ENCODE measurements at places on chromosomes 2 and 18.

DNA sequence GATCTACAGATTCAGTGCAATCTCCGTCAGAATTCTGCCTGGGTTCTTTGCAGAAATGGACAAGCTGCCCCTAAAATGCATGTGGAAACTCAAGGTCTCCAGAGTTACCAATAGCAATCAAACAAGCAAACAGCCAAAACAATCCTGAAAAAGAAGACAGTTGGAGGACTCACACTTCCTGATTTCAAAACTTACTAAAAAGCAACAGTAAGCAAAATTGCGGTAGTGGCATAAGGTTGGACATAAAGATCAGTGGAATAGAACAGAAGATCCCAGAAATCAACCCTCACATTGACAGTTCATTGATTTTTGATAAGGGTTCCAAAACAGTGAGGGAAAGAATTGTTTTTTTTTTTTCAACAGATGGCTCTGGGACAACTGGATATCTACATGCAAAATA, 59.7 kb downstream of the NPPC start:
- no peak for ATAC-seq

- ATAC-seq: no peak
Measured at GRCh38 chr18:13147130-13147529, 71.4 kb upstream of the LDLRAD4 start.

GRCh38 chr2:73067043-73067442, 4.5 kb downstream of the SFXN5 start:
- no peak for ATAC-seq

GRCh38 chr2:128300151-128301020, 18.3 kb downstream of the HS6ST1 start:
- no peak for ATAC-seq

DNA sequence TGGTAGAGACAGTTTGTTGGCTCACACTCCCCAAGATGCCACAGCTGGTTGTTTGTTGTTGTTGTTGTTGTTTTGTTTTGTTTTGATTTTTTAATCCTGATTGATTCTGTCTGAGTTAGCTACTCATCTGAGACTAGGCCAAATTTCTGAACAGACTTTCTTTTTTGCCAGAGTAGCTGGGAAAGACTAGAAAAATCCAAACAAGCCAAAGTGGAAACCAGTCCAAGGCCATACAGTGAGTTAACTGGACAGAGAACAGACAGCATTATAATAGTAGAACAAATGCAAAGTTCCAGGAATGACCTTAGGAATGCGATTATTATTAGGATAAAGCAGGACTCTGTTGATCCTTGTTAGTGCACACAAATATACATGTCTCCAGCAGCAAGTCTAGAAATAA, 43.8 kb upstream of the CYP26B1 start:
- ATAC-seq: no peak

- ATAC-seq: no peak
Measured at GRCh38 chr2:196286821-196287220, 115.4 kb upstream of the STK17B start.

GRCh38 chr2:46333912-46334311, 36.7 kb downstream of the EPAS1 start:
- ATAC-seq: no peak

- ATAC-seq: no peak
Measured at GRCh38 chr2:223488814-223489213, 113.3 kb downstream of the SCG2 start.

DNA sequence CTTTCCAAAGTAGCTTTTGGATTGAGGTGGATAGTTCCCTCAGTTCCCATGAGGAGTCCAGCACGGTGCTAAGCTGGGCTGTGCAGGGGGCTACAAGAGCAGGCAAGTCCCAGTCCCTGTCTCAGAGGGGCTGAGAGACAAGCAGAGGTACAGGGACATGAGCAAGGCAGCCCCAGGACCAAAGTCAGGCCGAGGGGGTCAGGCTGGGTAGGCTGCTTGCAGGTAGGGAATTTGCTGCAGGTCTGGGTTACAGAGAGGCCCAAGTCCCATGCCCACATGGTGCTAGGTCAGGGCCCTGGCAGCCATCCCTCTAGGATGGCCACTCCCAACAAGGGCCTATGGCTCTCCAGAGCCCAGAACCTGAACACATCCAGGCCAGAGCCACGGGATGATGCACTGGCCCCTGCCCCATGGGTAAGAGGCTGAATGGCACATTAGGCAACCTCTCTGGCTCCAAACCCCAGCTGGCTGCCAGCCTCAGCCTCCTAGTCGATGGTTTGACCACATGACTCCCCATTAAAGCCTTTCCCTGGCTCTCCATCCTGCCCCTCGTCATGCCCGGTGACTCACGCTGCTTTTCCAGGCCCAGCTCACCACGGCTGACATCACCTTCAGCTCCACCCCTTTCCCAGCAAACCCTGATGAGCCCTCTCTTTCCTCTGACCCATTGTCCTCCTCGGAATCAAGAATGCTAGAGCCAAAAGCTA, 83.7 kb downstream of the SDC1 start:
- no peak for ATAC-seq

DNA sequence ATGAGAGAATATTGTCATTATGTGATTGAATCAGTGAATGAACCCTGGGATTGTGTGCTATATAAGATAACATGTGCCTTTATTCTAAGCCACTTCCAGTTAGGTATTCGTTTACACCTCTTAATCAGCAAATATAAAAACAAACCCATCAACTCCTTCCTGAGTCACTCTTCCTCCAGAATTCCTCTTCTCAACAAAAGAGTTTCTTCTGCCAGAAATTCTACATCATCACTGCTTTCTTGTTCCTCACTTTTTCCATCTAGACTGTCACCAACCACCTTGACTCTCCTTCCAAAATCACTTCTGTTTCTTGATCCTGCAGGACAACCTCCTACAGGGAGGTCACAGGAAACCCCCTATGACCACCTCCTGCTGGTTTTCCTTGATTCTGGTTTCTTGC, 261.4 kb downstream of the CYP26B1 start:
- no peak for ATAC-seq

DNA sequence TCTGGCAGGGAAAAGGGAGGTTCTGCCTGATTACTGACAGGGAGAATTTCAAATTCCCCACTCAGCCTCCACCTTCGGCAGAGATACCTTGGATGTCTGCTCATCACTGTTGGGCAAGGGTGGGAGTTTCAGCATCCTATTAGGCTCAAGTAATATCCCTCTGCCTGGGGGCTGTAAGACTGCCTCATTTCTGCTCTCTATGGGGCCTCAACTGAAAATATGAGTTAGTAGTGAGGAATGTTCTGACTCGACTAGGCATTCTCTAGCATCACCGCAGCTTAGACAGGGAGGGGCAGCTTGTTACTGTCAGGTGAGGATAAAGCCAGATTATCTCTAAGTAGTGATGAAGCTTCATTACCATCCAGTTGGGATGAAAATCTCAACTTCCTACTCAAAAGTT, 87.7 kb upstream of the LRP1B start:
- no peak for ATAC-seq

DNA sequence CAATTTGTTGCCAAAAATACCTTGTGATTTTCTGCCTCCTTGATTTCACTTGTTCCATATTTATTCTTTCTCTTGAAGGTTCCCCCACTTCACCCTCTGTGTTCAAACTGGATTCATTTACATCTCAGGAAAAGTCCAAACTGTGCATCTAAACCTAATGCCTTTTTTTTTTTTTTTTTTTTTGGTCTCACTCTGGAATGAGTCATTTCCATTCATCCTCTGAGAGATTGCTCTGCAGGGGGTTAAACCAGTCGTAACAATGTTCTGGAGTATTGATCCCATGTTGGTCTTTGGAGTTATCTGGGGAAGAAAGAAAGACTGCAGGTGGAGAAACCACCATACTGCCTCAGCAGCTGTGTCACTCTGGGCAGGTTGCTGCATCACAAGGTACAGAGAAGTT, 119.7 kb downstream of the TACR1 start:
- ATAC-seq: no peak

- ATAC-seq: no peak
Measured at GRCh38 chr2:228615496-228615895, 434.0 kb upstream of the SPHKAP start.

DNA sequence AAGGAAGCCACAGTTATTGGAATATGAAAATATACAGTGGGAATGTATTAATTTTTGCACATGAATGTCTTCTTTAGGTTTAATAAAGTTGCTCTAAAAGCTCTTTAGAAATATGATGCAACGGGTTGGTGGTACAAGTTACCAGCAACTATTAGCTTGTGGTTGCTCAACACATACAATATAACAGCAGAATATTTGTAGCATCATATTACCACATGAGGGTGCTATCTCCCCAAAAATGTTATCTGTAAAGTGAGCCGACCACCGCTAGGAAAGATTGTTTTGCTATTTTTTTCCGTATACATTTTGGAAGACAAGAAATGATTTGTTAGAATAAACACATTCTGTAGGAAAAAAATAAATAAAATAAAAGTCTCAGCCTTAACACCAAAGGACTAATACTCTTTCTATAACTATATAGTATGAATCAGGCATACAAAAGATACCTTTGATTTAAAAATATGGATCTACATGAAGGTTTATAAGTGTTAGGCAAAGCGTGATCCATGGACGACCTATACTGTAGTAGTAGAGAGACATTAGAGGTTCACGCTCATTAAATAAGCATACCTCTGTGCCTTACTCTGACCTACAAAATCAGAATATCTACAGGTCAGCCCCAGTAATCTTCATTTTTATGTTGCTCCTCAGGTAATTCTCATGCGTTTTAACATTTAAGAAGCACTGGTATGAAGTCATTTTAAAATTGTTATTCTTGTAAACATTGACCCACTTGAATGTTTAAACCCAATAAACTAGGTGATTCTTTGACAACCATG, 1110.6 kb upstream of the ACVR2A start:
- ATAC-seq: no peak

GRCh38 chr2:63853527-63854310, 12.0 kb downstream of the UGP2 start:
- ATAC-seq: no peak

- ATAC-seq: no peak
Measured at GRCh38 chr2:185807351-185807750, 68.7 kb downstream of the FSIP2 start.

GRCh38 chr2:6459138-6459537, 406.6 kb downstream of the CMPK2 start:
- no peak for ATAC-seq

DNA sequence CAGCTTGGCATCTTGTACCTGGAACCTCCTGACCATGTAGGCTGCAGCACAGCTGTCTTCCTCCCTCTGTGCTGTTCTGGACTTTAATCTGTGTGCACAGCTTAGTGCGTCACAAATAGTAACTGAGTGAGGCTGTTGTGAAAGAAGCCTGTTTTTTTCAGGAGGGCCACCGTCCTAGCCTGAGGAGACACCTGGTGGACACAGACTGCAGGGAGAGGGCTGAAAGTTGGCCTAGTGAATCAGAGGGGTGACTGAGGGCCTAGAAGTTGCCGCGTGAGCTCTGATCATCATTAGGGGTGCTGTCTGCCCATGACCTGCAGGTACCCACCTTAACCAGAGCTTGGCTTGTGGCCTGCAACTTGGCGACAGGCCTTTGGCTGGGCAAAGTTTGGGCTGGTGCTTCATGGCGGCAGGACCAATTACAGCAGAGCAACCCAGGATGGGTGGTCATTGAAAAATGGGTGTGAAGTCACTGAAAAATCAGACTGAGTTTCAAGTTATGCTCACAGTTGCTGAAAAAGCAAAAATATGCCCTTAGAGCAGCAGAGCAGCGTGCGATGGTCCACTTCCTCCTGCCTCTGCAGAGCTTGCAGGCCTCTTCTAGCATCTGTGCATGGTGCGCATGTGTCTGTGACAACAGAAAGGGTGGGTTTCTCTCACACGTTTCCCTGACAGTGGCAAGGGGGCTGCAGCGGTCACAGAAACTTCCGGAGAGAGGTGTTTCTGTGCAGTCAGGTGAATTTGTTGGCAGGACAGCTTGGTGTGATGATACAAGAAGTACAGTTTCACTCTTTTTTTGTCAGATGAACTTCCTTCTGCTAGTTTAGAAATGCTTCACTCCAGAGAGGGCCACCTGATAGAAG, 9.6 kb downstream of the GDF7 start:
- no peak for ATAC-seq

DNA sequence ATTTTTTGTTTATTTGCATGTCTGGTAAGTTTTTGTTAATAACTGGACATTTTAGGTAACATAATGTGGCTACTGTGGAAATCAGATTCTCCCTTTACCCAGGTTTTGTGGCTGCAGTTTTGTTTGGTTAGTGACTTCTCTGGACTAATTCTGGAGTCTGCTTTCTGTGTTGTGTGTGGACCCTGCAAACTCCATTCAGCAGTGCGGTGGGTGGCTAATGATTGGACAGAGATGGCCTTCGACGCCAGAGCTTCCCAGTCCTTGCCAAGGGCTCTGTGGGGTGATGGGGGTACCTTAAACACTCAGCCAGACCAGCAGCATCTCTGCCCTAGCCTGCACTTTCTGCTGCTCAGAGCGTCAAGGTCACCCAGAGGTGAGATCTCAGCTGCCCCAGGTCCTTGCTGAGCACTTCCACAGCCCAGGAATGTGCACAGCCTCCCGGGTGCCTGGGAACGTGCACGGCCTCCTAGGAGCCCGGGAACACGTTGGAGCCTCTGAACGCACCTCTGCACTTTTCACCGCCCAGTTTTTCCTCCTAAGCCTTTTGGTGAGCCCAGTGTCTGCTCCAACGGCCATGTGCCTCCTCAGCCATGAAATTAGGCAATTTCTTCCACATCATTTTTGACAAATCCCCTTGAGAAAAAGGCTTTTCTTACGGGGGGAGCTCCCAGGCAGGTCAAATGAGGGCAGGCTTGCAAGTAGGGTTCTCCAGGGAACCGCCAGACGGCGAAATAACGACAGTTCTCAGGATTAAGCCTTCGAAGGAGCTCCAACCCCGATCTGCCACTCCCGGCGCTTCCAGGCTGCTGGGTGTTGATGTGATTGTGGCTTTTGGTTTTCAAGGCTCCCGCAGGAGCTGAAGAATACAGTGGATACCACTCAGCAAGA, 35.2 kb upstream of the KLF11 start:
- ATAC-seq: no peak

- ATAC-seq: no peak
Measured at GRCh38 chr18:22309191-22309590, 108.5 kb downstream of the CTAGE1 start.

DNA sequence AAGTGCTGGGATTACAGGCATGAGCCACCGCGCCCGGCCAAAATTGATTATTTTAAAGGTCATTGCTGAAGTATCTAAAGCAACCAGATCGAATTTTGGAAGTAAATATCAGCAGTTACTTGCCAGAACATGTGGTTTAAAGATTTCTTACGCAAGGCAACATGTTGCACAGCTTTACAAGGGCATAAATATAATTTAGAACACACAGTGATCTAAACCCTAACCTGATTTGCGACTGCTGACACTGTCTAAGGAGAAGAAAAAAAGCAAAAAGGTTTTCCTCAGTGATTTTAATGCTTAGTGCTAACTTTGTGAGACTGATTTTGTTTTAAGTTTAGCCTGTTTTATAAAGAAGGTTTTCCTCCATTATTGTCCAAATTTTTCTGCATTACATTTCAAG, 569.9 kb upstream of the LINC00305 start:
- no peak for ATAC-seq
